ENCODE measurements at places on chromosomes 5 and 9.

DNA sequence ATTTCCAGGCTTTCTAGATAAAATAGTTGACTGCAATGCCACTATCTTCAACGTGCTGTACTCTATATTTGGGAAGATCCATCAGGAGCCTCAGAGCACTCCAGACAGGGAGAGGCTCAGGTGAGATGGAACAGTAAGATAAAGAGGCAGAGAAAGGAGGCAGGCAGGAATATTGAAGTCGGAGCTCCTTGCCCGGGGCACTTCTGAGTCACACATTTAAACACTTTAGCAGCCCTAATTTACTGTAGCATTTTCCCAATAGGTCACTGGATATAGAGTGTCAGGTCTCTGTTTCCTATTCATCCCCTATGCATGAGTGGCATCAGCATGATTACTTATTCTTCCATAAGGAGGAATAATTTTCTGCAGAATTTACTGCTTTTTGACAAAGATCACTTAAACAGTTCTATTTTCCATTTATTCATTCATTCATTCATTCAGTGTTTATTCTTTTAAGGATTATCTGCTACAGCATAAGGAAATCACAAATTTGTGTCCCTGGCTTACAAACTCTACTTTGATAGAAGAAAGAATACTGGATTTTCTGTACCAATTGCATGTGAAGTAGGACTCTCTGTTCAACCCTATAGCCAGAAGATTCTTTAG lies 170.7 kb downstream of the MAPKAP1 start:
- DNase-seq: no peak

- no peak for DNase-seq
Measured at GRCh38 chr9:37284636-37285035, 137.9 kb upstream of the GRHPR start.

DNA sequence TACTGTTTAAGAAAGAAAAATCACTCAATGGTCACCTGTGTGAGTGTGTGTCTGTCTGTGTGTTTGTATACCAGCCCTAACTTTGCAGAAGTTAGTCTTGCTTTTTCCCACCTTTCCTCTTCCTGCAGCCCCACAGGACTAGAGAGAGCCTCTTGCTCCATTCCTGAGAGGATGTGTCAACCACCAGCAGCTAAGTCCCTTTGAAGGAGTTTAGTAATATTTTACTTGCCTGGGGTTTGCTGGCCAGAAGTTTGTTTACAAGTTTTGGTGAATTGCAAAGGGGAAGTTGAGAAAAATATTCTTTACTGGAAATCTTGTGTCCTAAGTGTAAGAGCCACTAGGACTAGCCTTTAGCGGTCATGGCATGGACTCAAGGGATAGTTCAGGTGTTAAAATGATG lies 316.2 kb downstream of the BRINP1 start:
- no peak for DNase-seq

DNA sequence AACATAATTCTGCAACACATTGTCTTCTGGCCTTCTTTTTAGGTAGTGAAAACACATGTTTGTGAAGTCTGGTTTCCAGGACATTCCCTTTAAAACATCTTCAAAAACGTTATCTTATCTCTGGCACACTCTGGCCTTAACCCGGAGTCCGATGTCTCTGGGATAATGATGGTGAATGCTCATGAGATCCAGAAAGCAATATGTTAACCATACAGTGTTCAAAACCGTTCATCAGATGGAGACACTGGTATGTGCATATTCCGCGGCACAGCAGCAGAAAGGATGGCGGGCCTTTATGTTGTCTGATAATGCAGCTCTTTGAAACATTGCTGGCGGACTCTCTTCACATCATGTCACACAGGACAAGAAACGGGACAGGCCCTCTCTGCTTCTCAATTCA lies 605.2 kb downstream of the CCDC171 start:
- no peak for DNase-seq

GRCh38 chr9:88537761-88538091 lies 2.7 kb downstream of the NXNL2 start:
- no peak for DNase-seq

GRCh38 chr5:138109463-138110265 lies 25.8 kb downstream of the WNT8A start:
- DNase-seq: no peak

DNA sequence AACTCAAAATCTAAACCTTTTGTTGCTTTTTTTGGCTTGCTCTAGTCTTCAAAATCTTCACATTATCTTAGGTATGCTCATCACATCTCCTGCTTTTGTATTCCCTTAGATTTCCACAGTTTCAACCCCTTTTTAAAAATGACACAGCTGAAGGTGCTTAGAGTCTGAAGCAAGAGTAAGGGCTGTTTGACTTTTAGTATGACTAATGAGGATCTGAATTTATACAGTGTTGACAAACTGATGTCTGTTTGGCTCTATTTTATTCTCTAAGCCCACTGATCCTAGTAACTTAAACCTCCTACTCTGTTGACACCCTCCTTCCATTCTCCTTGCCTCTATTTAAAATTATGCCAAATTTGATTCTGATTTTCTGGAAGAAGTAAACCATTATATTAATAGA lies 200.1 kb downstream of the MCTP1 start:
- DNase-seq: no peak

DNA sequence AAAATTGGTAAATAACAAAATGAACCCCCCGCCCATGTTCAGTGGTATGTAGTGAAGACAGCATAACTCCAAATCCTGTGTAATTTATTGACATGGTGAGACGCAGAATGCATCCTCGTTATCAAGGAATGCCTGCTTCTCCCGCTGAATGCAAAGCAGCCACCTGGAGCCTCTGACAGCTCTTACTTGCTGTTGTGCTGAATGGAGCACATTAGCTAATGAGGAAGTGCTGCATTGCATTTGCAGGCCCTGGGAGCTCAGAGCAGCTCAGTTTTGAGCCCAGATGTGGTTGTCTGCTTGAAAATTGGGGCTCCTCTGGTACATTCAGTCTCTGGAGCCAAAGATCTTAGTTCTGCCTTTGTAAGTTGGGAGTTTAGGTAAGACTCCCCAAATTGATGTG lies 28.9 kb downstream of the PLAC8L1 start:
- DNase-seq: no peak

DNA sequence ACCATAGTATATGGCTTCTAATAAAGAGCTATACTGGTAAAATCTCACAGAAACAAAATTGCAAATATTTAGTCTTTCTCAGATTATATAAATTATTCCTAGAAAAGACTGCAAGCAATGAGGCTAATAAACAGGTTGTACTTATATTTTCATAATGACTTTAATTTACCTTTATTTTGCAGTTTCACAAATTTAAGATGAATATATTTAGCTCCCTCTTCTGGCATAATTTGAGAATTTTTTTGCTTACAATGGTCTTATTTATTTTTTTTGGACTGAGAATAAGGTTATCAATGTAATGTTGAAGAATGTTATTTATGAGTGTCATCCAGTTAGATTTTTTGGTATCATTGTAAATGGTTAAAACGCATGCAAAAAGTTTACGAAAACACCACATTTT lies 56.7 kb downstream of the PIK3R1 start:
- DNase-seq: no peak

GRCh38 chr9:111375817-111376564 lies 46.0 kb upstream of the OR2K2 start:
- DNase-seq: no peak

- no peak for DNase-seq
Measured at GRCh38 chr5:175418251-175418650, 25.7 kb downstream of the DRD1 start.

- DNase-seq: no peak
Measured at GRCh38 chr9:17291766-17292165, 156.9 kb downstream of the CNTLN start.

DNA sequence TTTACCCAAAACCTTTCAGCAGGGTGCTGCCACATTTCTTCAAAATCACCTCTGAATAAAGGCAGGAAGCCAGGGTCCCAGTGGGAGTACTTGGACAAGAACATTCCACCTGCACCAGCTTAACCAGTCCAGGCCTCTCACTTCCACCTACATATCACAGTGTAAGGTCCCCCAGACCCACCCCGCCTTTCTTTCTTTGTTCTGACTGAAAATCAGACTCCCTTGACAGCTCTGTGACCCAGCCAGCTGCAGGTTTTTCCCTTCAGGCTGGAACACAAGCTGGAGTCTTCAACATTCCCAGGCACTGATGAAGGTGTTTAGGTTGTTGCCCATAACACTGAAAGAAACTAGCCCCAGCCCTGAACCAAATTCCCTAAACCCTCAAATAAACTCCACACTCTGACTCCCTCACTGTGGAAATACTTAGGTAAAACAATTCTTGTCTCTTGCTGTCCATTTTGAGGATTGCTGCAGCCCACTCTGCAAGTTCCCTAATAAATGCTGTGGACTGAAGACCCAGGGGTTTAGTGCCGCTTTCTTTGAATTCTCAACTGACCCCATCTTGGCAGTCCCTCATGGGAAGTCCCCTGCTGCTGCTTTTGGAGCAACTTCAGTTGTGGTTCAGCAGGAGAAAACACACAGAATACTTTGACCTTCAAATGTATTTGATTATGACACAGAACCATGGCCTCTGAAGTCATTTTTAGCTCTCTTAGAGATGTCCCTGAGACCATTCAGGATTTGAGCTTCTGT lies 24.8 kb downstream of the P4HA2 start:
- no peak for DNase-seq

- no peak for DNase-seq
Measured at GRCh38 chr5:142618130-142618523, 67.8 kb downstream of the FGF1 start.

- no peak for DNase-seq
Measured at GRCh38 chr5:135149956-135150723, 116.1 kb upstream of the PITX1 start.

GRCh38 chr5:134590992-134591659 lies 41.5 kb downstream of the SAR1B start:
- no peak for DNase-seq

DNA sequence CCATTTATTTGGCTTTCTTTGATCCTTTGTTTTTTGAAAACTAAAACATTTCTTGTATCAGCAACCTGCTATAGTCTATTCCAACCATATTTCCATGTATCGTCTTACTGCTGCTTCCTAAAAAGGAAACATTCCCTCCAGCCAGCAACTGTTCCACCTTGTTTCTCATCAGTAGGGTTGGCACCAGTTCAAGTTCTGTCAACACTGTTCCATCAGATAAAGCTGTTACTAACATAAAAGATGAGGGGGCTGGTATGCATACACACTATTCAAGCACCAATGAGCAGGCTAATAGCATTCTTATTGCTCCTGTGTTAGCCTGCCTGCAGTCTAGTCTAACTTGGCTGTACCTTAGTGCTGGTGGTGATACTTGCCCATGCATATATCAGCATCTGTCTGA lies 178.3 kb downstream of the CWC27 start:
- no peak for DNase-seq

DNA sequence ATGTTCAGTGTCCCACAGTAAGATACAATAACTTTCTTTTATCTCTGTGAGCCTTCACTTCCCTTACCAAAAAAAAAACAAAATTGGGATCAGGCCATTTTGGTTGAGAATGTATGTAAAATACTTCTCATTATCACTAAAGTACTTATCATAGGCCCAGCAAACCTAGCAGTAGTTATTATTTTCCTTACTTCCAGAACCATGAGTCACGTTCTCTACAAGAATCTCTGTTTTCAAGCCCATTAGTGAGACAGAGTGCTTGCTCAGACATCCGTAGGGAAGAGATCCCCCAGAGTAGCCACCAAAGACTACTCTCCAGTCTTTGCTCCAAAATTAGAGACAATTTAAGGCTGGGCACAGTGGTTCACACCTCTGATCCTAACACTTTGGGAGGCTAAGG lies 103.9 kb upstream of the NR5A1 start:
- no peak for DNase-seq

GRCh38 chr9:120480707-120481106 lies 99.3 kb downstream of the CDK5RAP2 start:
- no peak for DNase-seq

GRCh38 chr5:1357946-1358725 lies 13.2 kb upstream of the CLPTM1L start:
- DNase-seq: no peak
